CD4-positive, alpha-beta T cell treated with Interleukin-1 beta for 1 hour (primary cell): ENCODE measurements at places on chromosomes 7 and 10.

GRCh38 chr7:129854401-129854800 is 98.4 kb downstream of the UBE2H start:
- no peak for DNase-seq

- DNase-seq, result no peak
Observed at GRCh38 chr10:7605565-7606295, 61.0 kb downstream of the ITIH5 start.

- DNase-seq, result no peak
Observed at GRCh38 chr7:114085313-114085591, 166.4 kb upstream of the PPP1R3A start.

GRCh38 chr7:132469264-132469663 is 107.0 kb downstream of the PLXNA4 start:
- no peak for DNase-seq

DNA sequence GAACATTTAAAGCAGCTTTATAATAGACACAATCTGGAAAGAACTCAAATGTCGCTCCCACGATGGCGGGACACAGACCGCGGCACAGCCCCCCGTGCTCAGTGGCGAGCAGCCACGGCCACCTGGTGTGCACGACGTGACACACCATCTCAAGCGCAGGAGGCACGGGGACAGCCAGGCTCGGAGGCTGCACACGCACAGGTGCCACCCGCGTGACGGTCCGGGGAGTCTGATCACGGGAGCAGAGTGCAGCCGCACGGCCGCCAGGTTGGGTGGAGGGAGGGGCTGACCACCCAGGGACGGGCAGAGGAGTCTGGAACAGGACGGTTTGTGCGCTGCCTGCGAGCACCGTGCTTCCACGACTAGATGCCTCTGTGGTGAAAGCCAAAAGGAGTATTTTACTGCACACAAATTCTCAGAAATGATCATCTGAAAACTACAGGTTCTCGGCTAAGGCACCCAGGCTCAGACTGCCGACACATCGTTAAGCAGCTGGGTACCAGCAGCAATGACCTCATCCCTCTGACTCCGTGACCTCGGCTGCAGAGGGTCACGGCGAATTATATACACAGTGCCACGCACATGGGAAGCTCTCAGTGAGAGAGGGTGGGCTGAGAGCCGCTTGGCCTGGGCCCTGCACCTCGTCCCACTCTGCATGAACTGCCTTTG is 7.5 kb upstream of the GPER1 start:
- no peak for DNase-seq

DNA sequence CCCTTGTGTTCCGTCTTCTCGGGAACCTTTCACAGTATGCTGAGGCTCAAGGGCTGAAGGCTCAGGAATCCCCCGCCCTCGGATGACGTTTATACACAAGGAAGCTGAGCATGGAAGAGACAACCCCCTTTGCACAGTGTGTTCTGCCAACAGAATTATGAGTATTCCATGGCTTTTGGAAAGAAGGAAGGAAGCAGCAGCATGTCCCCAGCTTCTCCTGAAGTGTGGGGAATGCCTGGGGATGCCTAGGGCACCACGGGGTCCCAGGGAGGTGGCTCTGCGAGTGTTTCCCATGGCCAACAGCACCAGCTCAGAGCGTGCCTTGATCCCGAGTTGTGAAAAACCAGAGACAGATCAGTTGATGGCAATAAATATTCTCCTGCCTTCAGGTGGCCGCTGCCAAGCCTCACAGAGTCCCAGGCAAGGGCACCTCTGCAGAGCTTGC is 88.8 kb upstream of the DDC start:
- DNase-seq, result no peak

DNA sequence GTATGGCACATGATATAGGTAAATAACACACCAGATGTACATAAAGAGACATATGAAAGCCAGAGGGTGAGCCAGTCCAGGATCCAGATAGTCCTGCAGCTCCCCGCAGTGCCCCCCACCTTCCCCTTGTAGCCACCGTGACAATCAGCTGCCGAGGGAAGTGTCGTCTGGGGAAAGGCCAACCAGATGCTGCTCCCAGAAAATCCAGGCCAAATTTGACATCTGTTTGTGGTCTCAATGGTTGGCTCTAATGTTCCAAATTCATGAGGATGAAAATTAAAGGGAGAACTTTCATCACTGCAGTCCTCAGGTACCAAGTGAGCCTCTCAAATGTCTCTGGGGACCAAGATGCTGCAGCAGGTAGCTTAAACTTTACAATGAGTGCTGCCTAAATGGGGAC is 210.3 kb downstream of the PTEN start:
- DNase-seq, result no peak
